HAP-1 (cell line): ENCODE measurements at places on chromosomes 1 and 21.

DNA sequence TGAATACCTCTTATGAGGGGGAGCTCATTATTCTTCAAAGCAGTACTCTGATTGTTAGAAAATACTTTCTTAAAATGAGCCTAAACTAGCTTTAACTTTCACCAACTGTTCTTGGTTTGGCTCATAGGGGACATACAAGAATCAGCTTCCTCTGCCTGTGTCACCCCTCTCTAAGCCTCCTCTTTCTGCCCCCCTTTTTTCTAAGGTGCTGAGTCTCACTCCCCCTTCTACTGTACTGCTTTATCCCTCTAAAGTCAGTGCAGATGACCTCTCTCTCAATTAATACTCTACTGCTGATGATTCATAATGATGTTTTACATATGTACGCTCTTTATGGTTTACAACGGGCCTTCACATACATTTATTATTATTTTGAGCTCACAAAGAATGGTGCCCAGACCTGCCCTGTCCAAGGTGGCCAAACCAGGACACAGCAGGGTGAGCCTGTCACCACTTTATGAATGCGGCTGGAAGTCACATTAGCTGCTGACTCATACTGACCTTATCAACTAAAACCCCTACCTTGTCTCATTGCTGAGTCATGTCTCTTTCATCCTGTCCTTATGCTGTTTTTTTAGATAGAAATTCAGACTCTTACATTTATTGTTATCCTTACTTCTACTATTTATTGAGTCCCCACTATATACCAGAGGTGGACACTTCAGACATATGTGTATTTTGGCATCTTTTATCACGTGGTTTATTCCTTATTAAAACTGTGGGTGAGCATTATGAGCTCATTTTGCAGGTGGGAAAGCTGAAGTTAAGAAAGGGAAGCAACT, 126.9 kb downstream of the RNF220 start:
- DNase-seq: no peak

- no peak for DNase-seq
These were observed 720 bp upstream of the F3 start for GRCh38 chr1:94542088-94542870.

DNA sequence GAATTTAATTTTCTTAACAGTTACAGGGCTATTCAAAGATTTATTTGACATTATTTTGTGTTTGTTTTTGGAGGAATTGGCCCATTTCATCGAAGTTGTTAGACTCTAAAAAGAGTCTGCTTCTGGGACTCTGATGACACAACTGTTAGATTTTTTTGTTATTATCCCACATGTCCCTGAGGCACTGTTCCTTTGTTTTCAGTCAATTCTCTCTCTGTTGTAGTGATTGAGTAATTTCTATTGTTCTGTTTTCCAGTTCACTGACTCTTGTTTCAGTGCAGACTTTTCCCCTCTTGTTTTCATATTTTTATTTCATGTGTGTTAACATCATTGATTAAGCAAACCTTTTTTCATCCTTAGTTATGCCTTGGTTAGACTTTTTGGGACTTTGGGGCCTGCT, 325.0 kb downstream of the ZNF326 start:
- no peak for DNase-seq

GRCh38 chr1:244865028-244865371, 657 bp upstream of the HNRNPU start:
- no peak for DNase-seq

- no peak for DNase-seq
These were observed 101.1 kb downstream of the TM2D1 start for GRCh38 chr1:61623852-61624251.

DNA sequence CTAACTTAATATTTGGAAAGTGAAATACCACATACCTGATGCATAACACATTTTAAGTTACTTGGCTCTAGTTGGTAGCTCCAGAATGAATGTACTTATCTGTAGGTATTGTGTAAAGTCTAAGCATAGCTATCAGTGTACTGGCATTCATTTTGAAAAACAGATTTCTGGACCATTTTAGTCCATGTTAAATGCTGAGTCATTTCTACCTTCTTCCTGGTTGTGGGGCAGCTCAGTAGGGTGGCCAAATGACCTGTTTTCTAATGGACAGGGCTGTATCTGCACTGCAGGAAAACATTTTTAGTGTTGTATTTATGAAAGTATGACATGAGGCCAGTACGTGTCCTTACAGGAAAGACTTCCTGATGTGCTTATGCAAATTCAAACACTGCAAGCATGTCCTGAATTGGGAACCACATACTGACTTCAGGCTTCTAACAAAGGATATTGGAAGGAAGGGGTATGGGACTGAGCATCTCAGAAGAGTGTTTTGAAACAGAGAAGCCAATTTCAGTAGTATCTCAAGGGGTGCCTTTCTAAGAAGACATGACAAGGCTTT, 300.3 kb upstream of the B3GALT2 start:
- no peak for DNase-seq

DNA sequence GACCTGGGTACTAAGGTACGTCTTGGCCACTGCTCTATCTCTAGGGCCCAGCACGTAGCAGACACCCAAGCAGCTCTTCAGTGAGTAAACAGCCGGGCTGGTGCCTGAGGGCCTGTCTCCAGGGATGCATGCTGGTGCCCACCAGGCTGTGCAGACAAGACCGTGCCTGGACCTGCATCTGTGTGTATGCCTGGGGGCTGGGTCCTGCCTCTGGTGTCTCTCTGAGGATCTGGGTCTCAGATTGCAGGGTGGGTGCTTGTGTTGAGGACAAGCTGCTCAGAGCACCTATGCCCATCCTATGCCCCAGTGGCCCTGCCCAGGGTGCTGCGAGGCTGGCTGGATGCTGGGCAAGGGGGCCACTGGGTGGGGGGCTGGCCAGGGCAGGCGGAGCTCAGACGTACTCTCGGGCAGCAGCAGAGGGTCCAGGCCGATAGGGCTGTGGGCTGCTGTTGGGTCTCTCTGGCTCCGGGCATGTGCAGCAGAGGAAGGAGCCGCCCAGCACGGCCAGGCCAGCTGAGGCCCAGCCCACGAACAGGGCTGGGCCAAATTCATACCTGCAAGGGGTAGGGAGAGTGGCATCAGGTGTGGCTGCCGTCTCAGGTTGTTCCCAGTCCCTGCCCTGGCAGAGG, 4.4 kb downstream of the CLDN19 start:
- no peak for DNase-seq

GRCh38 chr1:167446966-167447365, 71.4 kb downstream of the CD247 start:
- DNase-seq: no peak

DNA sequence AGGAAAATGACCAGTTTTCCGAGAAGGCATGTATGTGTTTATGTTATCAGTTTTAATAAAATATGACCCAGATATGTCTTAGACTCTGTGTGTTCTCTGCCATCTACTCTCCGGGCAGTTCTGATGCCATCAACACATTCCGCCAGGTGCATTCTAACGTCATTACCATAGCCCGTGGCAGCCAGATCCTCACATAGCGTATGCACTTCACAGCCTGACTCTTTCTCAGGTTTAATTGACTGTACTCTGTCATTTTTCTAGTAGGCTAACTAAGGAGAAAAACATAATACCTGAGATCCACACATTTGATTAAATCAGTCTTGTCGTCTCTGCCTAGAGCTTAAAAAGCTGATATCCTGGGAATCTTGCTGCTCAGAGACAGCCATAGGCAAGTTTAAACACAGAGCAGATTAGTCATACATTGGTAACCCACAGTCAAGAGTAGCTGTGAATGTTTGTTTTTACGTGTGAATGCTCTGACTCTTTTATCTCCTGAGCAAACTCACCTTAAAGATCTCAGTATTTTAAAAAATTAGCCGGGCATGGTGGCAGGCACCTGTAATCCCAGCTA, 175.9 kb downstream of the GREM2 start:
- DNase-seq: no peak

DNA sequence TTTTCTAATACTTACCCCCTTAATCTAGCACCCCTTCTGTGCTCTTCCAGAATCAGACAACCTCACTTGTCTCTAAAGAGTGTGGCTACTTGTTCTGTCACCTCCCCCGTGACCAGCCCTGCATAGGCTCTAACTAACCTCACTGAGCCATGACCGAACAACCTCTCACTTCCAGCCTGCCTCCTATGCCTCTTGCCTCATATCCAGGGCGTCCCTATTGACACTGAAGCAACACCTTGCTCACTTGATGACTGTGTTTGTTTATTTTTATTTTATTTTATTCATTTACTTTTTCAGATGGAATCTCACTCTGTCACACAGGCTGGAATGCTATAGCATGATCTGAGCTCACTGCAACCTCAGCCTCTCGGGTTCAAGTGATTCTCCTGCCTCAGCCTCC, 235.1 kb upstream of the B3GALT2 start:
- DNase-seq: no peak

GRCh38 chr1:169027607-169028320, 78.7 kb upstream of the ATP1B1 start:
- no peak for DNase-seq

- no peak for DNase-seq
These were observed 20.6 kb downstream of the PGBD2 start for GRCh38 chr1:248926401-248927182.

DNA sequence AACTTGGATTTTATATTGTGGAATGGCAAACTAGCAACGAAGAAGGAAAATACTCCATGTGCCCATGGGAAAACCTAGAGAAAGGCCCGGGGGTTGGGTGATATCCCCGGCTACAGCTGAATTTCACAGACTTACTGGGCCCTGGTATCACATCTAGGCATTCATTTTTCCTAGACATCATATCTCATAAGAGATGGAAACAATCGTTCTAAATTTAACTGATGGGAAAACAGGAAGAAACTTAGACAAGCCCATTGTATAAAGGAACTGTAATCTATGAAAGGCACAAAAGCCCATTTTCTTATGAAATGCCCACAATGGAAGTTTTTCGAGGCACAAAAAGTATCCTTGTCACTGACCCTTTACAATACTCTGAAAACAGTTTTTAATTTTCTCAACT, 407.9 kb upstream of the LYPLAL1 start:
- no peak for DNase-seq

DNA sequence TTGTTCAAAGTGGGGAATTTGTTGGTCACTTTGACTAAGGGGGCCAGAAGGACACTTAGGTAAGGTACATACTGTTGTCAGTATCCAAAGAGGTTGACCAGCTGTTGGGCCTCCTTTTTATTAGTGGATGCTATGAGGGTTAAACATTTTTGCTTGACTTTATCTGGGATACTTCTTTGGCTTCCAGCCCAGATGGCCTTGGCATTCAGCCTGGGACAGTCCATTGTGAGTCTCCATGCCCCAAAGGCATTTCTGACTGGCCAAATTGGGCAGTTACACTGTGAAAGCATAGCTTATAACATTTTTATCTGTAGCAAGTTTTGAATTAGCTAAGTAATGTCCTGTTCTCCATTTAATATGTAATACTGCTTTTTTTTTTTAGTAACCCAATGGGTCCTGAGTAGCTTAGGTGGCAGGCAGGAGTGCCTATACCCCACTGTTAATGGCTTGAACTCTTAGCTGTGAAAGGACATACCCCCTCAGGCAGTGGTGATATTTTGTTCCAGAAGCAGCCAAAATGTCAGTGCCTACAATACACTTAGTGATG, 35.4 kb upstream of the CD1D start:
- DNase-seq: no peak

- no peak for DNase-seq
These were observed 234.1 kb downstream of the ADGRL2 start for GRCh38 chr1:82034812-82035211.

DNA sequence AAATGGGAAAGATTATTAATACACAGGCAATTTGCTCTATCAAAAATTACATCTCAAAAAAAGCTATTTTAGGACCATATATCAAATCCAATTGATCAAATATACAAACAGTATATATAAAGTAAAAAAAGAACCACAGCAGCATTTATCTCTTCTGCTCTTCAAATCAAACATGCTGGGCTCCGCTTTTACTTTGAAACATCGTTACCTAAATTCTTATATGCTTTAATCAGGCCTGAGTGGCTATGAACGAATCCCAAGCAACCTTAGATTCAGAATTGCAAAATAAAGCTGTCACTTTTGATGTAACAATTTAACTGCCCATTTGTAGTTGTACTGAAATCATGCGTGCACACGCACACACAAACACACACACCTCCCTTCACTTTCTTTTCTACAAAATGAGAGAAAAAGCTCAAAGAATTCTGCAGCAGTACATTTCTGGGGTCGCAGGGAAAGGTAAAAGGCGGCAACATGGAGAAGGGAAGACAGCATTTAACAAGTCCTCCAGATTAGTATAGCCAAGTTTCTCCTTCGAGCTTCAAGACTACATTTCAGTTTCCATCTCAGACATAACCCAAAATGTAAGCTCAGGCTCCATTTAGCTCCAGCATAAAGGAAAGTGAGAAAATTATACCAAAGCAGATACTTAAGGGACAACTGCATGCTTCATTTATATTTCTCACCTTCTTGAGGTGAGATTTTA, 92.2 kb upstream of the TTC39A start:
- DNase-seq: no peak

GRCh38 chr1:34867415-34867814, 7.9 kb upstream of the SMIM12 start:
- DNase-seq: no peak

- no peak for DNase-seq
These were observed 40.1 kb downstream of the INAVA start for GRCh38 chr1:200934676-200935245.

DNA sequence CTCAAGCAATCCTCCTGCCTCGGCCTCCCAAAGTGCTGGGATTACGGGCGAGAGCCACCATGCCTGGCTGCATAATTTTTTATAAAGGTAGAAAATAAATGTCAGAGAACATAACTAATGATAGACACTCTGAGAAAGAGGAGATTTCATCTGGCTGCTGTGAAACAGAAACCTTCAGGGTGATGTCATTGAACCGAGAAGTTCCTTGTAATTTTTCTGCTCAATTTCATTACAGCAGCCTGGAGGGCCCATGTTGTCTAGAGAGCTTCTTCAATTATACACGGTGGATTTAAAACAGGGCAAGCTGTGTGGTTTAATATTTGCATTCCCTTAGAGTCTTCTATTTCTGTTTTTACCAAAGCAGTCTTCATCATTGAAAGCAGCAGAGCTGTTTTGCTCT, 64.3 kb upstream of the MORC3 start:
- DNase-seq: no peak

- peak; percentile 84 for DNase-seq
These were observed 296 bp upstream of the RNPEP start for GRCh38 chr1:201982082-201982622.

DNA sequence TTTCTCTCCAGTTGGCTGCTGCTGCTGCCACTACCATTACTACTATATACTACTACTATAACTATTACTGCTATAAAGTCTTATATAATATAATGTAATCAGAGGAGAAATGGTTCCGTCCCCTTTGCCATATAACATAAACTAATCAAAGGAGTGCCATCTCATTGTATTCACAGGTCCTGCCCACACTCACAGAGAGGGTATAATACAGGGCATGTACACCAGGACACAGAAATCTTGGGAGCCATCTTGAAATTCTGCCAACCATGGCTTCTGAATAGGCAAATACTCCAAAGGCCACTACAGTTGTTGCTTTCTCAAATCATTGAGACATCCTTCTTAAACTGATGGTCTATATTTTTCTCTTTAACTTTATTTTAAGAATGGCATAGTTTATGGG, 6.9 kb upstream of the ZRANB2 start:
- no peak for DNase-seq

- DNase-seq: no peak
These were observed 106.9 kb downstream of the LACTBL1 start for GRCh38 chr1:22865736-22866135.
